ENCODE measurements at places on chromosomes 6 and 20.
A peak's percentile ranks its signal among the peaks of the same experiment; 100 is the strongest.

GRCh38 chr6:26552205-26552604 is 14.0 kb downstream of the HMGN4 start:
- peak; percentile 60 for DNase-seq

DNA sequence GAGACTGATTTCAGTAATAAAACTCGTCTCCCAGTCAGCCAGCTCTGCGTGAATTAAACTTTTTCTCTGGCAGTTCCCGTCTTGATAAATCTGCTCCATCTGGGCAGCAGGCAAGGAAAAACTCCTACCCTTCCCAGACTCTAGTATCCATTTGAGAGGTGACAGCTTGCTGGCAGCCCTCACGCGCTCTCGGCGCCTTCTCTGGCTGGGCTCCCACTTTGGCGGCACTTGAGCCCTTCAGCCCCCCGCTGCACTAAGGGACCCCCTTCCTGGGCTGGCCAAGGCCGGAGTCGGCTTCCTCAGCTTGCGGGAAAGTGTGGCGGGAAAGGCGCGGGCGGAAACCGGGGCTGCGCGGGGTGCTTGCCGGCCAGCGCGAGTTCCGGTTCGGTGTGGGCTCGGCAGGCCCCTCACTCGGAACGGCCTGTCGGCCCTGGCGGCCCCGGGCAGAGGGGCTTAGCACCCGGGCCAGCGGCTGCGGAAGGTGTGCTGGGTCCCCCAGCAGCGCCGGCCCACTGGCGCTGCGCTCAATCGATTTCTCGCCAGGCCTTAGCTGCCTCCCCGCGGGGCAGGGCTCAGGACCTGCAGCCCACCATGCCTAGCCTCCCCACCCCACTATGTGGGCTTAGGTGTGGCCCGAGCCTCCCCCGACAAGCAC is 21.8 kb upstream of the GMPR start:
- no peak for DNase-seq

DNA sequence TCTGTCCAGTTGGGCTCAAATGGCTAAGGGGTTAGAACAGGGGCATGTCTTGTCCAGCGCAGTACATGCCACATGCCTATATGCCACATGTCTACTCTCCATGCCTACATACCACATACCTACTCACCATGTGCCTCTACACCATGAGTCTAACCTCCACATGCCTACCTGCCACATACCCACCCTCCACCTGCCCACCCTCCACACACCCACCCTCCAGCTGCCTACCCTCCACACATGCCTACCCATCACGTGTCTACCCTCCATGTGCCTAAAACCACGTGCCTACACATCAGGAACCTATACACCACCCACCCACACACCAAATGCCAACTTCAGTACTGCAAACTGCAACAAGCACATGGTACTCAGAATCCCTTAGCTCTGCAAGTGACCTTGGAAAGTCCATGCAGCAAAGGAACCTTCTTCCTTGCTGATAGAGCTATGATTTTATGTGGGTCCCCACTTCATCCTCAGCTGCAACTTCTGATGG is 113.0 kb upstream of the CST7 start:
- DNase-seq: no peak

GRCh38 chr6:162773996-162774395 is 46.2 kb downstream of the PACRG start:
- DNase-seq: no peak

GRCh38 chr20:40916276-40916675 is 112.3 kb upstream of the TOP1 start:
- no peak for DNase-seq

DNA sequence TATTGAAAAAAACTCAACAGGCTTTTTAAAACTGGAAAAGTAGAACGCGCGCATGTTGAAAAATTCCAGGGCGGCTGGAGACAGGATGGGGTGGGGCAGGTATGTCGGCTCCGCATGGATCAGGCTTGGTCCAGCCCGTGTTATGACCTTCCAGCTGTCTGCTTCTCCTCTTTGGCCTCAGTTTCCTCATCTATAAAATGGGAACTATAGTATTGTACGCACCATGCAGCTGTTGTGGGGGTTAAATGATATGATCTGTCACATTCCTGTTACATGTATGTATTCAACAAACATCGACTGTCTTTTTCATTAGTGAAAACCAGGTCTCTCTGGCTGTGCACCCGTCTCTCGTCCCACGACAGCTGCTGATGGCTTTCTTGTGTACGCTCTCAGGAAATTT is 18.8 kb downstream of the PHACTR3 start:
- DNase-seq: no peak
